ENCODE measurements at places on chromosomes 2 and 18.

DNA sequence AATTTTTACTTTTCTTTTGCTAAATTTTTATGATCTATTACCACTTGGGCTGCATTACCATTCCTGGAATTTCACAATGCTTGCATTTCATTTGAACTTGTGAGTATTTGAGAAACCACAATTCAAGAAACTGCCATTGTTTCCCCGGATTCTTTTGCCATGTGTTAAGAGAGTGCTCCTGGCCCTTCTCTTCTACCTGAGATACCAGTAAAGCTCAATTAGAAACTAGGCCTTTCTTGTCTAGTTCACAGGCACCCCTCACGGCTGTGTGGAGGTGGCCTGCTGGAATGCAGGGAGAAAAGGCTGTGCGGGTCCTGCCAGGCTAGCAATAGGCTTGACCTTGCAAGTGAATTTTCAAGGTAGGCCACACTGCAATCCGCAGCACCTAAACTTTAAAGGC lies 40.8 kb downstream of the ZEB2 start:
- DNase-seq: no peak

DNA sequence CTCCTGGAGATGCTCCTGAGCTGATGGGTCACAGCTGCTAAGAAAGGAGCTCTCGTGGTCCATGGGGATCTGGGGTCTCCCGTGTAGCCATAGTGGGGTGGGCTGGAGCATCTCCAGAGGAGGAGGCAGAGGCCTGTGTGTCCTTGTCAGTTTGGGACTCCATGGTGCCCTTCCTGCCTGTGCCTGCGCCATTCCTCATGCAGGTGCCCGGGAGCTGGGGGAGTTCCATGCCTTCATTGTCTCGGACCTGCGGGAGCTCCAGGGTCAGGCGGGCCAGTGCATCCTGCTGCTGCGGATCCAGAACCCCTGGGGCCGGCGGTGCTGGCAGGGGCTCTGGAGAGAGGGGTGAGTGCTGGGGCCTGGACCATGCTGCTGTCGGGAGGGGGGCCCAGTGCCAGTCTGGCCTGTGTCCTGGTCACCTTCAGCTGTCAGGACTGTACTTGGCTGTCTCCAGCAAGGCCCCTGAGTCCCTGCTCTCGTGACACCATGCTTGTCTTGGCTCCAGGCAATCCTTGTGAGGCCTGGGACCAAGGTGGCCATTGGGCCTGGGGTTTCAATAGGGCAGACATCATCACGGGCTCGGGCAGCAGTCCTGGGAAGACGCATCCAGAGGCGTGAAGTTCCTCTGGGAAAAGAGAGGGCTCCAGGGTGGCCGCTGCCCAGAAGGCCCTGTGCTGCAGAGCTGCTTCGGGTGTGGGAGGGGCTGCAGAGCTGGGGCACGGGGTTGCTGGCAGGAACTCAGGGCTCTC lies 7.3 kb downstream of the CAPN10 start:
- DNase-seq: no peak

GRCh38 chr2:202165945-202166344 lies 72.5 kb downstream of the SUMO1 start:
- DNase-seq: no peak

- no peak for DNase-seq
Observed at GRCh38 chr2:74439373-74439772, 2.4 kb downstream of the RTKN start.

DNA sequence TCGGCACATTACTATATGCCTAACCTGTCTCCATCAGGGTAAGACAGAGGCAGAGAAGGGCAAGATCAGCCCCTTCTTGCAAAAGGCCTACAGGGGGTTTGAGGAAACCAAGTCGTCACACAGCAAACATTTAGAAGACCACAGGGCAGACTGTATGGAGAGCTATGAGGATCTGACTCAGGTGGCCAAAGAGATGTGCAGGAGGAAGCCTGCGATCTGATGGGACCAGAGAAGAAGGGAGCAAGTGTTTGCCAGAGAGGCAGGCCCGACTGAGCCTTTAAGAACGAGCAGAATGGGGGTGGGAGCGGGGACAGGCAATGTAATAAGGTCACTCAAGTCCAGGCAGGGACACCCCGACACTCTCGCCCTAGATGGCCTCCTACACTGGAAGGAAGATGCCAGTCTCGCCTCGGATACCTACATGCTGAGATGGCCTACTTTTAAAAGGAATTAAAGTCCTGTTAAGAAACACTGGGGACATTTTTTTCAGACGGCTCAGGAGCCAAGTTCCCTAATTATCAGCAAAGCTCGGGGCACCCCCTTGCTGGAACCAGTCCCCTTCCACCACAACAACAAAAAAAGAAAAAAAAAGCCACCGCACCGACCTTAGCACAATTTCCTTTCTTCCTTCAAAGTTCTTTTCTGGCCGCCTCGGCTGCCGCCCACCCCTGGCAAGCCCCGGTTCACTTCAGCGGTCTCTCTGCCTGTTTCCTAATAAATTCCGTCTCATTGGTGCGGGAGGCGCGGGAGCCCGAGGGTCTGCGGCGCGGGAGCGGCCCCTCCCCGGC lies 1.5 kb downstream of the SFXN5 start:
- no peak for DNase-seq

DNA sequence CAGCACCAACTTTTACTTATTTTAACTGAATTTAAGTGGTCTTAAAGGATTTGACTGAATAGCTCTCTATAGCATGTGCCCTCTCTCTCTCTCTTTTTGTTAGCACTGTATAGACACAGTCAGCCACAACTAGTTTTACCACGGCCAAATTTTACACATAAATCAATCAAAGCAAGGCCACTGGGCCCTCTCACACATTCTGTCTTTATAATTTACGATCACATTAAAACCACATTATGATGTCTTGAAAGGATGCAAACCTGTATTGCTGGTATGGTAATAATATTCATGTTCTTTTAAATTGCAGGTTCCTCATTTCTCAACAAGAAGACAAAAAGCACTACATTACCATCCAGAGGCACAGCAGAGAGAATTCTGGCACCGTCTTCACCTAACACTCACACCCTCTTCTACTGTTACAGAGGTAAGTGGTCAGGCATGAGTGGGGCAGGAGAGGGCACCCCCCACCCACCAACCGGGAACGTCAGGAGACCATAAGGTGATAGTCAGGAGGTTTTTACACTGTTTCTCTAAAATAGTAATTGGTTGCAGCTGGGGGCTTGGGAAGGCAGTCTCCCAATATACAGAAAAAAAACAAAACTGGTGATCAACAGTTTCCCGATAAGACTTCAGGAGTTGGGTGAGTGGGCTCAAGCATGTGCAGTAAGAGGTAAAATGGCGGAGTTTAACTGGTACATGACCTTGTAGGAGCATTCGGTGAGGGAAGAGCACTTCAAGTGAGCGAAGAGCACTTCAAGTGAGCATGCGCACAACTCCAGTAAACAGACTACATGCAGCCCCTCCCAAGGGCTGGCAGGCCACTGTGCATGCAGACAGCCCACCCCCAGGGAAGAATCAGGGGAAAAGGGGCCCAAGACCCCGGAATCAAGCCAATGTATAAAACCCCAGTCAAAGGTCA lies 296.7 kb downstream of the PIEZO2 start:
- no peak for DNase-seq

DNA sequence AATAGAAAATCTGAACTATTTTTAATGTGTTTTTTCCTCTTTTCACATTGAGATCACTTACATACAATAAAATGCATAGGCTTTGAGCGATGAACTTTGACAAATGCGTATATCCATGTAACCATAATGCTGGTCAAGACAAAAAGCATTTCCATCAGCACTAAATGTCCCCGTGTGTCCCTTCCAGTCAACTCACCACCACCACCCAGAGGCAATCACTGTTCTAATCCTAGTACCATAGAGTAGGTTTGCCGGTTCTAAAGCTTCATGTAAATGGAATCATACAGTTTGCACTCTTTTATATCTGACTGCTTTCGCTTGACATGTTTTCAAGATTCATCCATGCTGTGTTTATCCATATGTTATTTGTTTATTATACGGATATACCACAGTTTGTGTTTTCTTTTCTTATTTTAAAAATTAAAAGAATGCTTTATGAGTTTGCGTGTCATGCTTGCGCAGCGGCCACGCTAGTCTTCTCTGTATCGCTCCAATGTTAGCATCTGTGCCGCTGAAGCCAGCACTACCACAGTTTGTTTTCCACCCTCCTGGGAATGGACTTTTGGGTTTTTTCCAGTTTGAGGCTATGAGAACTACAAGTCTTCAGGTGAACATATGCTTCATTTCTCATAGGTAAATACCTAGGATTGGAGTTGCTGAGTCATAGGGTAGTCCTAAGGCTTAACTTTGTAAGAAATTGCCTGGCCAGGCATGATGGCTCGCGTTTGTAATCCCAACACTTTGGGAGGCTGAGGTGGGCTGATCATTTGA lies 197.5 kb upstream of the CHAC2 start:
- DNase-seq: no peak

- no peak for DNase-seq
Observed at GRCh38 chr2:239500574-239501550, 100.0 kb upstream of the HDAC4 start.

All from stimulated activated naive CD4-positive, alpha-beta T cell treated with Interleukin-2 at 50 U/mL for 16 hours (primary cell).